Type B pancreatic cell (in vitro differentiated cells): ENCODE measurements at places on chromosomes 4 and X. TPM values are rescaled to one million over a fixed set of nuclear protein-coding genes. Genes with fewer than 3 reads are reported as not detected.

Gene RFC1
- total RNA-seq, result 42.8 and 53.0 TPM in 2 replicates

Gene GPAT3
- 11.3 and 53.7 TPM in 2 replicates for total RNA-seq

DNA sequence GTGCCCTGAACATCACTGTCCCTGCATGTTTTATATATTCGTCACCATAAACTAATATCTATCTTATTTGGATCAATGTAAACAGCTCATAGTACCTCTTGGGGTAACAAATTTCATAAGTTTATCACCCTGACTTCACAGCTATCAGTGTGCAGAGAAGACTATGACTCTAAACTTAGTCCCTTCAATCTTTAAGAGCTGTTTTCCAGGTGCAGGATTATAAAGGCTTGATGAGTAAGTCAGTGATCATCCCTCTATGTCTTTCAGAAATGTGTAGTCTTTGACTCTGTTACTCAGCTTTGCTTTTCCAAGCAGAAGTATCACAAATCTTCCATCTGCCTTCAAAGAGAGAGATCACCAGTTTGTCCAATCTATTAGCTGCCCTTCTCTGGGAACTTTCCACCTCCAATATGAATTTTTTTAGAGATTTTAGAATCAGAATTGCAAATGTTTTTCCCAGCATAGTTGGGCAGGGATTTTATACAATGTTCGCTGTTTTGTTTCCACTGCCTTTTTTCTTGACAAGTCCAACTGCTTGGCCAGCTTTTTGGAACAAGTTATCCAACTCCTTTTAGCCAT lies 45.1 kb upstream of the TSPAN7 start:
- no peaks in the 10 kb centered on the region for H3K4me1 ChIP-seq
- H3K4me3 ChIP-seq, result no peak overlapping the region
- H3K27me3 ChIP-seq, result no peaks in the 10 kb centered on the region
- H3K36me3 ChIP-seq, result no peaks in the 10 kb centered on the region

Gene C4orf54
- total RNA-seq, result 0.05 TPM in 1 of 2 replicates, not detected in the other

DNA sequence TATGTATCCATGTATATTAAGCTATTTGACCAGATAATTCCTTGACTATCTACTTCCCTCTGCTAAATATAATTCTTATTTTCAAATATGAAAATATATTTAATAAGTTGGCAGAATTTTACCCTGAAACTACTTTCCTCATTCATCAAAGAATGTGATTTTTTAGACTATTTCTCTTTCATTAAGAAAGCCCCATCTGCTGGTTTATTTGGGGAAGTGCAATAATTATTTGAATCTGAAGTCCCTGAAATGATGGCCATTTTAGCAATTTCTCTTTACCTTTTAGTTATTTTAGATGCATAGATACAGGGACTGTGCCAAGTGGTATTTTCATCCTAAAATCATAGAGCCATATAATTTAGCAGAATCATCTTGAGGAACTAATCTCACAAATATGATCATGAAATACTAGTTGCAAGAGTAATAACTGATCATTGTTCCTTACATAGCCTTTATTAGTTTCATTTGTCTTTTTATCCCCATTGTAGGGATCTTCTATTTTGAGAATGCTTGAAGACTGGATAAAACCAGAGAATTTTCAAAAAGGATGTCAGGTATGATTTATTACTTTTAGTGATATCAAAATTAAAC lies 39.0 kb downstream of the ENPEP start:
- H3K36me3 ChIP-seq, result no peaks in the 10 kb centered on the region
- H3K27me3 ChIP-seq, result no peaks in the 10 kb centered on the region
- H3K4me3 ChIP-seq, result no peak overlapping the region
- H3K4me1 ChIP-seq, result peaks cover 4% of the 10 kb centered on the region

DNA sequence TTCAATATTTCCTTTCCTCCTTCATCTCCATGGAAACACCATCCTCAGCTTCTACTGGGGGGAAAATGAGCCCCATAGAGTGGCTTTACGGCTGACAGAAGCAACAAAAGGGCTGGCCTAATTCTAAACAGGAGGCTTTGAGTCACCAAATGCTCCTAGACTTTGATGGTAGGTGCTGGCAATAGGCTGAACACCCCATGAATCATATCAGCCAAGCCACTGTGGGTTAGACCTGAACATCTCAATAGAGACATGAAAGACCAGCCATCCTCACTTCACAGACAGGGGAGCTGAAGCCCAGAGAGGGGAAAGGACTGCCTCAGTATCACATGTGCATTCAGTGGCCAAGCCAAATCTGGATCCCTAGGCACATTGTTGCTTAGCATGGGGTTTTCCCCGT lies 107.6 kb downstream of the AMER1 start:
- H3K4me3 ChIP-seq, result no peak overlapping the region
- H3K27me3 ChIP-seq, result no peaks in the 10 kb centered on the region
- no peak for DNase-seq
- H3K36me3 ChIP-seq, result no peaks in the 10 kb centered on the region
- no peaks in the 10 kb centered on the region for H3K4me1 ChIP-seq

- peaks cover 21% of the 10 kb centered on the region for H3K27me3 ChIP-seq
- H3K36me3 ChIP-seq, result no peaks in the 10 kb centered on the region
- DNase-seq, result no peak
- H3K27ac ChIP-seq, result no peak overlapping the region
- no peaks in the 10 kb centered on the region for H3K4me1 ChIP-seq
Measured at GRCh38 chr4:6372649-6373525, 99.5 kb downstream of the PPP2R2C start.

DNA sequence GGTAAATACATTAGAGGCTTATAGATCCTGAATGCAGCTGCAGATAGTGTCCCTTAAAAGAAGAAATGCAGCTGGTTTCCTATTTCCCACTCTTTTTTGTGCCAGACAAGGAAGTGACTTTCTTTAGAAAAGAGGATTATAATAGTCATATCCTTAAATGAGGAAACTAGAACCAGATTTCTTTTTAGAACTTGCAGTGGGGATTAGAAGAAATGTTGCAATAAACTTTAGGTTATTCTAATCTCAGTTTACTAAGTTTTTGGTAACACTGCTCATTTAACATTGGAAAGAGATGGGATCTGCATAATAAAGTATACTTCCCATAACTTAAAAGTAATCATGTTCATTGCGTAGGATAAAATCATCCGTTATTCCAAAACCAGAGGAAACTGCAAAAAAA lies 101.9 kb downstream of the SLIT2 start:
- H3K27me3 ChIP-seq, result no peaks in the 10 kb centered on the region
- no peak for DNase-seq
- no peaks in the 10 kb centered on the region for H3K36me3 ChIP-seq
- H3K4me1 ChIP-seq, result peaks cover 40% of the 10 kb centered on the region

GRCh38 chr4:156778606-156779005 lies 193.0 kb downstream of the PDGFC start:
- no peaks in the 10 kb centered on the region for H3K27me3 ChIP-seq
- H3K27ac ChIP-seq, result no peak overlapping the region

- no peaks in the 10 kb centered on the region for H3K36me3 ChIP-seq
- no peak for DNase-seq
- peaks cover 48% of the 10 kb centered on the region for H3K27me3 ChIP-seq
- H3K27ac ChIP-seq, result no peak overlapping the region
- no peak overlapping the region for H3K4me3 ChIP-seq
Measured at GRCh38 chr4:18069810-18070209, 48.3 kb upstream of the LCORL start.

DNA sequence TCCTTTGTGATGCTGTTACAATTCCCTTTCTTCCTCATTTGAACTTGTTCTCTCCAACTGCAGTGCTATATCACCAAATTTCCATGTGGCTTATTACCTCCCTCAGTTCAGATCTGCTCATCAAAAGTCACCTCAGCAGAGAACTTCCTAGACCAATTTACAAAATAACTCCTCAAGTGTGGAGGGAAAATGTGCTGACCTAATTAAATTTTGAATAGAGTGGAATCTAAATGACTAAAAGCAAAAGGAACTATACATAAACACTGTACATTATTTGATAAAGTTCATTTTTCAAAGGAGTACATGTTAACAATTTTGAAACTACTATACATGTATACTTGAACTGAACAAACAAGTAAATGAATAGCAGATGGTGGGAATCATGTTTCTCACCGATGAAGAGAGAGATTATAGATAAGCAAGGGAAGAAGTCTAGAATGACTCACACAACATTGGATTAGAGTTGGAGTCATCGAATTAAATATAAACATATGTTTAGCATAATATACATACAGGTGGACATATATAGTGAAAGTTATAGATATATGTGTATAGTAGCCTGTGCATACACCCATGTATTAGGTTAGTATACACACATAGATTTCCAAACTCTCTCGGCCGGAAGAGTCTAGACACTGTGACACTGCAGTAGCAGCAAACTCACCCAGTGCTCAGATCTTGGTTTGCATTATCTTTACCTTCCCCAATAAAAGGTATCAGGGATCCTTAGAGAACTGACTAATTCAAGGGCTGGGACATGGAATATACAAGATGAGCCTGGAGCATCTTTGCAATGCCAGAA lies 318.7 kb downstream of the PCDH18 start:
- no peak overlapping the region for H3K27ac ChIP-seq
- H3K4me3 ChIP-seq, result no peak overlapping the region
- DNase-seq, result no peak
- H3K27me3 ChIP-seq, result no peaks in the 10 kb centered on the region
- no peaks in the 10 kb centered on the region for H3K36me3 ChIP-seq

DNA sequence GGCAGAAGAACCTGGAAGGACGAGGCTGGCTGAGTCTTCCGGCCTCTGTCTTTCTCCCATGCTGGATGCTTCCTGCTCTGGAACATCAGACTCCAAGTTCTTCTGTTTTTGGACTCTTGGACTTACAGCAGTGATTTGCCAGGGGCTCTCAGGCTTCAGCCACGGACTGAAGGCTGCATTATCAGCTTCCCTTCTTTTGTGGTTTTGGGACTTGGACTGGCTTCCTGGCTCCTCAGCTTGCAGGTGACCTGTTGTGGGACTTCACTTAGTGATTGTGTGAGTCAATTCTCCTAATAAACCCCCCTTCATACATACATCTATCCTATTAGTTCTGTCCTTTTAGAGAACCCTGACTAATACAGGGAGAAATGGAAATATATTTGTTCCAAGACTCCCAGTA lies 265.8 kb downstream of the PCDH18 start:
- H3K4me3 ChIP-seq, result no peak overlapping the region
- no peaks in the 10 kb centered on the region for H3K27me3 ChIP-seq
- no peak for DNase-seq
- H3K4me1 ChIP-seq, result no peaks in the 10 kb centered on the region

Gene SORBS2
- 22.6 and 43.2 TPM in 2 replicates for total RNA-seq

DNA sequence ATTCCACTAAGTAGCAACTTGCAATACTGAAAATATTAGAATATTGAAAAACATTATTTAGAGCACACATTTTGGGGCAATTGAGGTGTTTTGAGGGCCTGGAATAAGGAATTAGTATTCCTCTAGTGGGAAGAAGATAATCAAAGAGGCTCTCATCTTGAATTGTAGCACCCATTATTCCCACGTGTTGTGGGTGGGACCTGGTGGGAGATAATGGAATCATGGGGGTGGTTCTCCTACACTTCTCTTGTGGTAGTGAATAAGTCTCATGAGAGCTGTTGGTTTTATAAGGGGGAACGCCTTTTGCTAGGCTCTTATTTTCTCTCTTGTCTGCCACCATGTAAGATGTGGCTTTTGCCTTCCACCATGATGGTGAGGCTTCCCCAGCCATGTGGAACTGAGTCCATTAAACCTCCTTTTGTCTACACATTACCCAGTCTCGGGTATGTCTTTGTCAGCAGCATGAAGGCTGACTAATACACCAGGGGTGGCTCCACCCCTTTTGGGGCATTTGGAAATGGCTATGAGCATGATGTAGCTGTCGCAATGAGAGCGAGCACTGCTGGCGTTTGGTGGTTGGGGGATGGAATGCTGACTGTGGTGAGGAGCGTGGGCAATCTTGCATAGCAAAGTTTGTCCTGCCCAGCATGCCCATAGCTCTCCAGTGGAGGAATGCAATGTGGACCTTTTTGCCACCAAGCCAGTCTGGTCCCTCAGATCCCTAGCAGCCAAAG lies 308.2 kb downstream of the FRMPD4 start:
- no peak overlapping the region for H3K27ac ChIP-seq
- no peak for DNase-seq
- H3K27me3 ChIP-seq, result no peaks in the 10 kb centered on the region
- H3K4me1 ChIP-seq, result no peaks in the 10 kb centered on the region
- no peak overlapping the region for H3K4me3 ChIP-seq

Gene SCFD2
- 11.2 and 12.3 TPM in 2 replicates for total RNA-seq

Gene ING2
- total RNA-seq, result 16.5 and 20.4 TPM in 2 replicates

Gene VCX3A
- total RNA-seq, result not detected in 2 replicates

Gene HSD17B13
- total RNA-seq, result 0.12 and 0.17 TPM in 2 replicates

DNA sequence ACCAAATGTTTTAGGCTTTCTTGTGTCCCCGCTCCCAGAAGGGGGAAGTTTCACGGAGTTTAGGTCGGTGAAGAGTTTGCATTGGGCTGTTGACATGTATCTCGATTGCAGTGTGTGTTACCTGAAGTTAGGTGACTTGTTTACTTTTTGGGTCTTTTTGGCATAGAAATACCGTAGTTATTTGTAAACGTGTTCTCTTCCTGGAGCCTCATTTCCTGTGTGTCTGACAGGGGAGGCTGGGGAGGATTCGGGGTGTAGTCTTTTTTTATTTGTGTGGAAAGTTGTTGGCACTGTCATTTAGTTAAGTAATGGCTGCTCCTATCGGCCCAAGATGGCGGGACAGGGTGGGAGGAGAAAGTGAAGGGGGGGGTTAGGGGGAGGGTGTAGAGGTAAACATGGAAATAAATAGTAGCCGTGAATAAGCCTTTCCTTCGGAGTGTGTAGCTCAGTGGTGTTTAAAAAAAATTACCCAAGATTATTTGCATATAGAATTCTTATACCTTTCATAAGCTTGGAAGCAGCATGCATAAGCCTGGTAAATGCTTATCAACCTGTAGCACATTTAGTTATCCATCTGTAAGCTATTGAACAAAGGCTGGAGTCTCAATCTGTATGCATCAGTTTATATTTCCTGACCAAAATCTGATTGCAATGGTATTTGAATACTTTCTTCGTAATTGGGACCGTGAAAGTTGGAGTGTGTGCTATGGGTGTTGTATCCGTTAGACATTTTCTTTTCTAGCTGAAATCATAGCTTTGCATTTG lies 1.6 kb downstream of the KDM6A start:
- DNase-seq, result no peak
- peak overlapping the region; percentile 97 for H3K4me3 ChIP-seq
- H3K27ac ChIP-seq, result peak overlapping the region; percentile 96

DNA sequence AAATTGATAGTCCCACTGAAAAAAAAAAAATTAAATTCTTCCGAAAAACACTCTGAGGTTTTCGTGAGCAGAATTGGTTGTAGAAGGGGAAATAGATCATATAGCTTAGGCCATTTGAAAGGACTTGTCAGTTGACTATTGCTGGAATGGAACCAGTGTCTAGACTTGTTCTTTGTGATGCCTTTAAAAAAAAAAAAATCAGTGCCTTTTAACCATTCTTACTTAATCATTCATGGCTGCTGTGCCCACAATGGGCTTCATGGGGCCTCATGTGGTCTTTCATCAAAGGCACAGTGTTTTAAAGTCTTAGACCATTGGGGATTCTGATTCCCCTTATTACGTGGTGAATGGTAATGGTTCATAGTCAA lies 139.3 kb downstream of the AFF1 start:
- H3K36me3 ChIP-seq, result peaks cover 4% of the 10 kb centered on the region
- peaks cover 51% of the 10 kb centered on the region for H3K4me1 ChIP-seq
- no peaks in the 10 kb centered on the region for H3K27me3 ChIP-seq

GRCh38 chr4:98222306-98222705 lies 38.9 kb upstream of the RAP1GDS1 start:
- no peaks in the 10 kb centered on the region for H3K36me3 ChIP-seq
- H3K4me1 ChIP-seq, result no peaks in the 10 kb centered on the region
- no peak for DNase-seq
- no peaks in the 10 kb centered on the region for H3K27me3 ChIP-seq
- no peak overlapping the region for H3K27ac ChIP-seq

Gene TRIM61
- 2.1 and 2.6 TPM in 2 replicates for total RNA-seq

GRCh38 chr4:46886711-46887110 lies 22.3 kb downstream of the COX7B2 start:
- no peak overlapping the region for H3K27ac ChIP-seq
- peaks cover 7% of the 10 kb centered on the region for H3K27me3 ChIP-seq
- H3K36me3 ChIP-seq, result no peaks in the 10 kb centered on the region
- no peak for DNase-seq
